DMS153 (cell line): ENCODE measurements at places on chromosomes 12 and 14.

DNA sequence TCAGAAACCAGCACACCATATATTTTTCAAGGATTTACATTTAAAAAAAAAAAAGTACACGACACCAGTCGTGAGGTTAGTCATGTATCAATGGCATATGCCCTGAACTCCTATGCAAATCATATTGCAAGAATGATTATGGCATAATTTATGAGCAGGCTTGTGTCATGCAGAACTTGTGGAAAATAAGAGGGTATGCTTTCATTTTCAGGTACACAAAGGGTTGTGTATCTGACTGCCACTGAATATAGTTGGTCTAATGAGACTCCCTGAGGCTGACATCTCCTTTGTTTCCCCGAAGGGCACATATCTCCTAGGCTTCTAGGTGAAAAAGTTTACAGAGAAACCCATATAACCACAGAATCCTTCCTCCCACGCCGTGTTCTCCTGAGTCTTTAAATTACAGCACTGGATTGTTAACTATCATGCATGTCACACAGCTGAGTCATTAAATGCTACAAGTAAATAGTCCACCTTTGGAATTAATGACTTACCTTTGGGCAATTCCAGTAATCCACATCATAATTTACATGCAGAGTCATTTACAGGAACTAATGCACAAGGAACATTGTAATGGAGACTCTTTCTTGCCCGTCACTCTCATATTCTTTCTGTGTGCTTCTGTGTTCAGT is 356.7 kb upstream of the DIO2 start:
- DNase-seq = no peak

DNA sequence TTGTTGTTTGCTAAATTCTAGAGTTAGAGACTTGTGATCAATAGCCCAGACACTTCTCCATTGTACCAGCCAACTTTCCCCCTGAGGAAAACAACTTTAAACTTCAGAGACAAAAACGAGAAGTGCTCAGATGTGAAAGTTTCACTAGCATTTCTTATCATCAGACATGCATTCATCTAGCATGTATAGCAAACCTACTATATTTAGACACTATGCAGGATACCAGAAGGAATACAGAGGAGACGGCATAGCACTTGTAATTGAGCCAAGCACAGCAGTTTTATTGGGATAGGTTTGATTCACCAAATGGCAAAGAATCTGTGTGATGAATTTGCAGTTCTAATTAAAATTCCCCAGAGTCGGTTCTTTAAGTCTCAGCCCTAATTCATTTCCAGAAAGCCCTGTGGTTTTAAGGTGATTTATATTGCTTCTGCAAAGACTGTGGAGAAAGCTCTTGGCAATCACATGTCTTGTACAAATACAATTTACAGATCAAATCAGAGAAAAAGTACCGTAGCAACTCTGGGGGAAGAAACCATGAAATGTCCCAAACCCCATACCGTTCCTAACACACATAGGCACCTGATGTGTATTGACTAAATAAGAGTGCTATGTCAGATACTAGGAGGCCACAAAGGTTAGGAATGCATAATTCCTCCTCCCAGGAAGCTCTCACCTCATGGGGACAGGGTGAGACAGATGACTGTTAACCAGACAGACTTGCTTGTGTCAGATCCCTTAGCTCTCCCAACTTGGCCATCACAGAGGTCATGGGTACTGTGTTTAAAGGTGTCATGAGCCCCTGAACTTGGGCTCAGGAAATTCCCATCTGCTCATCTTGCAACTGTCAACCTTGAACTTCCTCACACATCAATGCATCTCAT is 69.6 kb upstream of the KRAS start:
- no peak for DNase-seq

DNA sequence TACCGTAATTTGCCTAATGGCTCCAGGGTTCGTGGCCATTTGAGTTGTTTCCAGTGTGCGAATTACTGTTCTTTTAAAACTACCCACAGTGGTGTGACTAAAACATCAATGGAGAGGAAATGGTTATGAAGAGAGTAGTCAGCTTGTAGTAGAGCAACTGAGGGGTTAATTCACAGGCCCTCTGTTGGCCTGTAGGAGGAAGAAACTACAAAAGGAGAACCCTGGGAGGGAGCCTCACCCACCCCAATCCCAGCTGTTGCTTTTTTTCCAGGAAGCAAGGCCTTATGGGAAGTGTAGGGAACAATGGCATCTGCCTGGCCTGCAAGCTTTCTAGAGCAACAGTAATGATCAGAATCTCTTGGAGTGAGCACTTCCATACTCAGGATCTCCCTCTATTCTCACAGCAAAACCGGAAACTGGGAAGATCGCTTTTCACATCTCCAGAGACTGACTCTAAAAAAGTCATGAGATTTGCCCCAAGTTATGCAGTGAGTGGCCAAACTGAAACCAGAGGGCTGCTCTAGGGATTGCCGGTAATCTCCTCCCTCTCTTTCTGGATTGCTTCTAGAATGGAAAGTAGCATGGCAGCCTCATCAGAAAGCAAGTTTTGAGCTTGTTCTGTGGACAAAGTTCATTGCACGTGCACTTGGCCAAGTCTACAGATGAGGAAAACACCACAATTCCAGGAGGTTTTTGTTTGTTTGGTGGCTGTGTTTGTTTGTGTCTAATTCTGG is 125.3 kb upstream of the PWP1 start:
- DNase-seq = no peak

GRCh38 chr12:1837541-1838204 is 17.3 kb downstream of the LRTM2 start:
- no peak for DNase-seq

DNA sequence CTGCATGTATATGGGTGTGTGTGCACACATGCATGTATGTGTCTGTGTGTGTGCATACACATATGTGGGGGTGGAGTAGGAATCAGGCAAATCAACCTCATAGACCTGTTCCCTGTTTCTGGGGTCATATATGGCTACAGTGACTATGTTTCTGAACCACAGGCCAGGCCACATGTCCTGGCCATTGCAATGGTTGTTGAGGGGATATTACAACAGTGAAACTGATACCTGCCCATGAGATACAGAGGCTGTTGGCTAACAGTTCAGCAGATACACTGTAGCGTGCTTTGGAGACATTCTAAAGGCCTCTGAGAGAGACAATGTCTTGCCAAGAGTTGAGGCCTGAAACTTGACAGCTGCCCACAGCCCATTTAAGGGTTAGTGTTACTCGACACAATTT is 47.3 kb upstream of the FOS start:
- no peak for DNase-seq

- no peak for DNase-seq
Observed at GRCh38 chr12:11861864-11862600, 208.7 kb upstream of the BCL2L14 start.

GRCh38 chr14:49982501-49982951 is 89.6 kb downstream of the ARF6 start:
- no peak for DNase-seq

- no peak for DNase-seq
Observed at GRCh38 chr14:63727231-63727735, 582 bp downstream of the SGPP1 start.

GRCh38 chr12:12051668-12052067 is 19.1 kb upstream of the BCL2L14 start:
- no peak for DNase-seq

DNA sequence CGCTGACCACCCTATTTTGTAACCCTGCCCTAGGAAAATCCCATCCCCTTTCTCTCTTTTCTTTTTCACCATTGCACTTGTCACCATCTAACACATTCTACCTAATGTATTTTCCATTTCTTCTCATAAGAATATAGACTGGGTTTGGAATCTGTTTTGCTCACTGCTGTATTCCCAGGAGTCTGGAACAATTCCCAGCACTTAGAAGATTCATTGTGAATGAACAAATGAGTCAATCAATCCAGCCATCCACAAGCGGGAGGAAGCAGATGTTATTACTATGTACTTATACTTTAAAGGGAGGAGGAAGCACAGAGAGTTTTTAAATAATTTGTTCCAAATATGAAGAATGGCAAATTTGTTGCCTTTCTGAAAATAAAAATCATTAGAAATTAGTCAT is 142.1 kb downstream of the KIF21A start:
- DNase-seq = no peak

GRCh38 chr12:113996026-113996425 is 29.9 kb upstream of the RBM19 start:
- DNase-seq = no peak

DNA sequence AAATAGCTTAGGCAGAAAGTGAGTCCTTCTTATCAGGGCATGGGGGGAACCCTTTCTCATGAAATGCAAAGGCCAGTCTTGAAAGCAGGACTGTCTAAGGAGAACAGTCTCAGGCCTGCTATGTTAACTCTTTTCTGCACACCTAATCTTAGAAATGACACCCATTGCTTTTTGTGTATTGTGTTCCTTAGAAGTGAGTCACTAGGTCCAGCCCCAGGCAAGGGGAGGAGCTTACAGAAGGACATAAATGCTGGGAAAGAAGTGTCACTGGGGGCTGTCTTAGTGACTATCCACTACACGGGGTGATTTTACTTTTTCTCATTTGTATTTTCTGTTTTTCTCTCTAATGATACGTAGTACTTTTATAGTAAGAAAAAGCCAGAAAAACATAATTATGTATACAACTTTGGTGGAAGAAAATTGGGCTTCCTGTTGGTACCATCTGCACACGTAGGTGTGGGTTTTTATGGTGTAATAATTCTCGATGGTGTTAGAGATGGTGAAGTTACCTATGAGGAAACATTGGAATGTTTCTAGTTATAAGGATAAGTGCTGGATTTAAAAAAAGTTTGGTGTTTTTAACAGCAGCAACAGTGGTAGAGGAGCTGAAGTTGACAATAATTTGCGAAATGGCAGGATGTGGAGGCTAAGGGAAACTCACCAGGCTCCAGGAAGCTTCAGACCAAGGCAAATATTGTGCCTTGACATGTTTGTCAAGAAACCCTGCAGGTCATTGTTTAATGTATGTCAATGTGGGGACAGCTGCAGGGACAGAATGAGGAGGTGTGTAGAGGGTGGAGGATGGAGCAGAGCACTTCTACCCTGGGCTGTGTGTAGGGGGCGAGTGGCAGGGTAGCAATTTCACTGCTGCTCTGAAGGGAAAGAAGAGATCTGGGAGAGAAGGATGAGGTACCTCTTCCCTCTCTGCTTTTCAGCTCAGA is 214.9 kb downstream of the KTN1 start:
- peak; percentile 64 for DNase-seq

DNA sequence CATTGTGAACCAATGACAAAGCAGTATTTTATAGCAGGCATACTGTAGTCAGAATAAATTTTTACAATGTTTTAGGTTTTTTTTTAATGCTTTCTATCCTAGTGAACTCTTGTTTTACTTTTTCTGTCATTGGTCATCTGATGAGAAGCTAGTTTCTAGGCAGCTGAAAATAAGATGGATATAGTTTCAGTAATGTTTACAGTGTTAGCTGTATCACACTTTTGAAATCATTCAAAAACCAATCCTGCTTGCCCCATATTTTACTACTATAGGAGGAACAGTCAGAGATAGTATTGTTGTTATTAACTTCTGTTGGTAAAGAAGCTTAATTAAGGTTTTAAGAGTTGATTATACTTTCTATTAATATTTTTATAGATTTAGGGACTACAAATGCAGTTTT is 24.5 kb downstream of the USP15 start:
- DNase-seq = no peak

- DNase-seq = no peak
Observed at GRCh38 chr12:114967151-114967550, 283.2 kb upstream of the TBX3 start.

- DNase-seq = no peak
Observed at GRCh38 chr12:122681814-122682213, 21.3 kb downstream of the HCAR2 start.

DNA sequence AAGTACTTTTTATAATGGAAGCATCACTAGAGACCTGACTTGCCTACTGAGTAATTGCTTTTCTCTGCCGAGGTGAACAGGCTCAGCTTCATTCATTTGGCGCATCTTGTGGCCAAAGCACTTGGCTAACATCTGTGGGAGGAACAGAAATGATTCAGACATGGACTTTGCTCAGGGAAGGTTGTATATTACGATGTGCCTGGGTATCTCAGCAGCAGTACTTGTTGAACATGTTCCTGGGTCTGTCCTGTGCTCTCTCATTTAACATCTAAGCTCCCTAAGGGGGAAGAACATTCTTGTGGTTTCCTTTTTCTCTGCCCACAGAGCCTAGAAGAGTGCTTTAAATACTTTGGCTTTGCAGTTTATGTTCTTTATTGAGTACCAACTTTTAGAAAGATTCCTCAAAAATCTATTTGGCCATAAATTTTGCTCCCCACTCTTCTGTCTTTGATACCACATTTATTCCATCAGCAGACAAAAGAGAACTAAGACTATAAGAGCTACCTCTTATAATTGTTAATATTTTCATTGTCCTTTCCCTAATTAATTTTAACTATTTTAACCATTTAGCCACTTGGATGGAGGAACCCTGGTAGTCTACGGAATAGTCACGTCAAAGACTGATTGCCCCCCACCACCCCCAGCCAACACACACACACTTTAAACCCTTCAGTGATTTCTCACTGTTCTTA is 101.2 kb upstream of the EGLN3 start:
- DNase-seq = no peak

DNA sequence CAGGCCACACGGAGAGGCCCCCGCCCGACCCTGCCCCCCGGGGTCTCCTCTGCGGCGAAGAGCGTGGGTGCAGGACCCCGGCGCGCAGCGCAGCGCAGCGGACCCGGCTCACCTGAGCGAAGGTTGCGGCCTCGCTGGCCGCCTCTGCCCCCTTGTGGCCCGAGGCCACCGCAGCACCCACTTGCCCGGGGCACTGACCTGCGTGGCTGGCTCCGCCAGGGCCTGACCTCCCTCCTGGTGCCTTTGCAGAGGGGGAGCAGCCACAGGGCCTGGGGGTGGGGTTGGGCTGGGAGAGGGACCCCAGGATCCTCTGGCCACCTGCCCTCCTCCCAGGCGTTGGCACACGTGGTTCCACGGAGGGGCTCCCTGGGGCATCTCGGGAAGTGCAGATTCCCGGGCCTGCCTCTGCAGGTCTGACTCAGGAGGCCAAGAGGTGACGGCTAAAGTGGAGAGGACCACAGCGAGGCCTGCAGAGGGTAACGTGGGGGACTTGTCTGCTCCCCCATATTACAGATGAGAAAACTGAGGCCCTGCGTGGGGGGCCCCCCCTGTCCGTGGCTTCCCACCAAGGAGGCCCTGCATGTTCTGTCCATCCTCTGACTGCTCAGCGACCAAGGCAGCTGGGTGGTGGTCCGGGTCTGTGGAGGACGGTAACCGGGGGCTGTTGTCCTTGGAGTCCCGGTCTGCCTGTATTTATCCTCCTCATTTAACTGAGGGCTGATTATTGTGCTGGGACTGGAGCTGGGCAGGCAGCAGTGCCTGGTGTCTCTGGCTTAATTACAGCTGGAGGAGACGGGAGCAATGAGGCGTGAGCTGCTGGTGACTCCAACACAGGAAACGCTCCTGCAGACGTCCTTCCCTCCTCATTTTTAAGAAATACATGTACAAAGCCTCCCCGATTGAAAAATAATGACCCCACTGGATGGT is 67.9 kb upstream of the BEGAIN start:
- DNase-seq = no peak
